ENCODE measurements at places on chromosomes 2 and 18.

- no peak for ATAC-seq
These were observed 225.0 kb upstream of the NT5C1B start for GRCh38 chr2:18814387-18814786.

DNA sequence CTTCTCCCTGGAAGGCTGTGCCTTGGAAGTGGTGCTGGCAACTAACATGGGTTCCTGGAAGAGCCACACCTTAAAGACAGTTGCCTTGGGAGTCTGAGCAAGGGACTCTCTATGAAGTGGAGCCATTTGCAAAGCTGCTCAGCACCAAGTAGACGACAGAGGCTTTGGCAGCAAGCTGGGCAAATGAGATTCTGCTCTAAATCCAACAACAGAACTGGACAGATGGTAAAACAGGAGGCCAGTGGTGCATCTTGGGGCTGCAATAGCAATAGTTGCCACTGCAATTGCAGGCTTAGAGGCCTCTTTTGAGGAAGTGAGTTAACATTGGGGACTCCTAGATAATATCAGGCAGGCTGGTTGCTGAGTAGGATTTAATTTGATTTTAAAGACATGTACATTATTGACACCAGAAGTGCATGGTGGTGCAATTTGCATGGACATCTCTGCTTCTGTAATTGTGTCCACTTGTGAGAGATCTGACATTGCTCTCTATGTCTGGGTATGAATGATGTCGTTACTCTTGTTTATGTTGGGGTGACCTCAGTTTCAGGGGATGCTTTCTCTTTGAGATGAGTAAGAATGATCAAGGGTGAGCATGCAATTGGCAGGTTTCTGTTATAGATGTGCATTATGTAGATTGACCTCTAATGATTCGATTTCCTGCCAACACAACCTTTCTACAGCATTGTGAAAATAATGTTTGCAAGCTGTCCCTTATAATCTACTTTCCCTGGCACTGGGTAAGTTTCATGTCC is 568.3 kb upstream of the MEX3C start:
- no peak for ATAC-seq

DNA sequence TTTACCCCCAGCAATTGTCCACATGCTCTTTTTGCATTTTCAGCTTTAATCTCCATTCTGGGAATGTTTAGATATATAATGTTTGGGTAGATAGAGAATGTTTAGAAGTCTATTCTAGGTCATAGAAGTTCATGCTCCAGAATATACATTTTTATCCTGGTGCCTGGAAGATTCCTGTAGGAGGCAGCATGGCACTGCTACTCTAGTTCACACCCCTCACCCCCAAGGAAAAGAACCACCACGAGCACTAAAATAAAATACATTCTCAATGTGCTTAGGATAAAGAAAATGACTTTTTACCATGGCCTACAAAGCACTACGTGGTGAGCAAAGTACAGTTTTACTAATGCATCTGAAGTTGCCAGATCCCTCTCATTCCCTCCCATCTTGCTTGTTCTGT is 53.8 kb downstream of the MYO1B start:
- ATAC-seq, result no peak

DNA sequence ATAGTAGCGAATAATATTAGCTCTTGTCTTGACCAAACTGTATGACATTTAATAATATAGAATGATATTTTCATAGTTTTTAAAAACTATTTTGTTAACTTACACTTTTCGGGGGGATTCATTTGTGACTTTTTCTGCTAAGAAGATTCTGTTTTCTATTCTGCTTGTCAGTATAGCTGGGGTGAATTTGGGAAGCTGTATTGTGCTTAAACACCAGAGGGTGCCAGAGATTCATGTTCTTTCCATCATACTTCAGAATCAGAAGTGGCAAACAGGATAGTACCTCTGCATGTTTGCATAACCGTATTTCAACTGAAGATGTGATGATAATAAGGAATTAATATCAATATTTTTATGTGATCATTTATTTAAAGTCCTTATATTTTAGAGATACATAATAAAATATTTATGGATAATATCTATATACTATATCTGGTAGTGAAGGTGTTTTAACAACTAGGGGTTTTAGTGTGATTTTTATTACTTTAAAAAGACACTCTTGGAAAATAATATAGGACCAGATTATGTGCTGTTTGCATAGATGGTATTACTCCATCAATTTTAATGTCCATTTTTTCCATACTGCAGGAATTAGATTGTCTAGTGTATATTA is 81.0 kb downstream of the TAF4B start:
- ATAC-seq, result no peak

- no peak for ATAC-seq
These were observed 5.8 kb downstream of the ATL2 start for GRCh38 chr2:38371235-38371634.

Data from activated T-helper 17 cell treated with anti-CD3 and anti-CD28 coated beads, Interleukin-2, amount 50 U/mL, for 72 hours (primary cell).